Naive thymus-derived CD8-positive, alpha-beta T cell (primary cell): ENCODE measurements at places on chromosomes 5 and 9. TPM values are rescaled to one million over a fixed set of nuclear protein-coding genes. Genes with fewer than 3 reads are reported as not detected.

Gene GGTA1
- polyA plus RNA-seq, result not detected

Gene ANKRD34B
- not detected for polyA plus RNA-seq

- H3K4me3 ChIP-seq, result no peak overlapping the region
- DNase-seq, result no peak
- H3K27me3 ChIP-seq, result no peaks in the 10 kb centered on the region
- no peak overlapping the region for H3K27ac ChIP-seq
- H3K4me1 ChIP-seq, result no peaks in the 10 kb centered on the region
- H3K36me3 ChIP-seq, result no peaks in the 10 kb centered on the region
Observed at GRCh38 chr9:103881419-103881818, 212.7 kb upstream of the SMC2 start.

GRCh38 chr9:76680716-76681425, 83.4 kb upstream of the PCA3 start:
- no peak for DNase-seq
- no peak overlapping the region for H3K4me3 ChIP-seq
- H3K4me1 ChIP-seq, result no peaks in the 10 kb centered on the region
- H3K27ac ChIP-seq, result no peak overlapping the region
- H3K36me3 ChIP-seq, result no peaks in the 10 kb centered on the region
